ENCODE measurements at places on chromosomes 3 and 15.
A peak's percentile ranks its signal among the peaks of the same experiment; 100 is the strongest.

- no peak for DNase-seq
Observed at GRCh38 chr3:27423463-27423862, 54.3 kb upstream of the NEK10 start.

GRCh38 chr3:29758434-29759322, 477.8 kb downstream of the RBMS3 start:
- no peak for DNase-seq

GRCh38 chr3:181906338-181906737, 194.6 kb downstream of the SOX2 start:
- DNase-seq = no peak

DNA sequence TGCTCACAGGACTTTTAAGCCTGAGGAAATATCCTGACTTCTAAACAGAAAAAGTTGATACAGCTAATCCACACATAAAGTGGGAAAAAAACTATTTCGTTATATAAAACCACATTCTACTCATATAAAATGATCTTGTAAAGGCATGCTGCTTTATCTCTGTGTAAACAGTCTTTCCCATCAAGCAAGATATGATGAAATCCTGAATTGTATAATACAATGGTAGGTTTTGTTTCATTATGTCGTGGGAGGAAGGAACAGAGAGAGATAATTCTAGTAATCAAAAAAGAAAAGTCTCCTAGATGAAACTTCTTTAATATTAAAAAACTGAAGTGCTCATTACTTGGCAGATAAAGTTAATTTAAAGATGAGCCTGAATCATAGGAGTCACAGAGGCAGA, 92.6 kb upstream of the SNTN start:
- no peak for DNase-seq

- DNase-seq = no peak
Observed at GRCh38 chr3:28326458-28326926, 22.0 kb upstream of the ZCWPW2 start.

DNA sequence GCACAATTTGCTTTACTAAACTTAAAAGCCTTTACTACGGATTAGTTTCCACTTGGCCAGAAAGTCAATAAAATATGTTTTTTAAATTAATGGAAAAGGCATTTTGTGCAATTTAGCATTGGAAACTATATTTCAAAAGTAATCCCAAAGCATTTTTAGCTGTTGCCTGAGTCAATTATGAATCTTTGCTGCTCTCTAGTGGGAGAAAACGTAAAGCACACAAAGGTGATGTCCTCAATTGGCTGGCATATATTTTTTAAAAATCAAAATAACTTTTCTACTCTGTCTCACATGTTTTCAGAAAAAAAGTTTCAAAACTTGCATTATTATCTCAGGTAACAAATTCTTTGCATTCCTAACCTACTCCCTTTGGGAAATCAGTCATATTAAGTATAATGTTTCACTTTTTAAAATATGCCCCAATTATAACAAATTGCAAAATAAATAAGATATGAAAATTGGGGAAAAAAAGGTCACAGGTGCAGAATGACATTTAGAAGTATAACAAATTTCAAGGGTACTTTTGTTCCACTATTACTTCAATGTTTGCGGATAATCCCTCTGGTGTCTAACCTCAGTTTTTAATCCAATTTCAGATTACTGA, 47.2 kb upstream of the TEX55 start:
- no peak for DNase-seq

DNA sequence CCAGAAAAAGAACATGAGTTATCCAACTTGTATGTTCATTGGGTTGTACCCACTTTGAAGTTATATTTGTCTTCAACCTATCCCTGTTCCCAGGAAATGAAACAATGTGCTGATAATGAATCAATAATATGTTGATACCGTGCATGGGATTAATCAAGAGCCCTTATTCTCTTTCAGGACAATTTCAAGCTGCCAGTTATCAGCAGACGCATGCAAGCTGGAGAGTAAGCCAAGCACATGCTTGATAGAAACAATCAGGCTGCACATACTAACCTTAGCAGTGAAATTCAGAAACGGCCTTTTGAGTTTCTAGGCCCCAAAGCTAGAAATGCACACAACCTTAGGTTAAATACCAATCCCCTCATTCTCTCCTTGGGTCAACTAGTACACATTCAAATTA, 480.4 kb upstream of the AGTR1 start:
- DNase-seq = no peak

GRCh38 chr3:19016851-19017250, 131.5 kb upstream of the KCNH8 start:
- DNase-seq = no peak

DNA sequence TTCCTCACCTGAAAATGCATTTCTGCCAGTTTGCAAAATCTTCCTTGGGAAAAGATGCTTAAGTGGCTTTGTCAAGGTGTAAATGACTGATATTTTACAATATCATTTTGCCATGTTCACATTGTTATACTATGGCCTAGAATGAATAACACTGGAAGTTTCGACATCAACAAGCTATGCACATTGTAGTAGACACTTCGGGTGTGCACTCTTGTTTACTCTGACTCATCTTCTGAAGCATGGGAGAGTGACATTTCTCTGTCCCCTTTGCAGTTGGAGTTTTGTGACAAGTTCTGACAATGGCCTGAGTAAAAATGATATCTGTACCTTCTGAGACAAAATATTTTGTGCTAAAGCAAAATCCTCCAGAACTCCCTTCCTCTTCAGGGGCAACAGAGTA, 567.0 kb upstream of the RGMA start:
- no peak for DNase-seq

GRCh38 chr3:36918050-36918449, 26.8 kb downstream of the TRANK1 start:
- no peak for DNase-seq

DNA sequence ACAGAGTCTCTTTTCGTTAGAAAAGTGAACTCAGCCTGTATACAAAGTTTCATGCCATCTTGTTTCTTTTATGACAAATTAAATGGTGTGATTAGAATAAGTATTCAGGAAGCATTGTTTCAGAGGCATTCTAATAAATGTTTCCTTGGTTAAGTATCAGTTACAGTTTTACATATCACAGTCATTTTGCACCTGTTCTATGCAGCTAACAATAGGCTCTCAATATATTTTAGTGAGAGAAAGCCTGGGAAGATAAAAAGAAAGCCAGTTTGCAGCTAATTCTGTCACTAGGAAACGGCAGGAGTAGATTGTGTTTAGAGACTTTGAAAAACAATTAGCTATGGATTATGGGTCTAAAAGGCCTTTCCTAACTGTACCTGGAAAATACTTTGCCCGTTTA, 252.8 kb downstream of the ZIC1 start:
- DNase-seq = no peak

DNA sequence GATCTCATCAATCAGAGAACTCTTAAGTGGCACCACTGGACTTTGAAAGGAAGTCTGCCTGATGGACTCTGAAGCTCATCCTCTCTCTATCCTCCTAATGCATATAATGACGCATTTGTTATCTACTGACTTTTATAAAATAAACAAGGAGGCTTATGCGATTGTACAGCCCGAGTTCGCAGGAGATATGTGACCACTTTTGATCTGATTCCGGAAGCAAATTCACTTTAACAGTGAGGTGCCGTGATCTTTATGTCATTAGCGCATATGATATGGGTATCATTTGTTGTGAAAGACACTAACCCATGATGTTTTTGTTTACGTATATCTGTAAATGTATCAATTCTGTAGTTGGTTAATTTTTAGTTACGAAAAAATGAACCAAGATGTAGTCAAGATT, 427 bp upstream of the RNF111 start:
- DNase-seq = no peak

DNA sequence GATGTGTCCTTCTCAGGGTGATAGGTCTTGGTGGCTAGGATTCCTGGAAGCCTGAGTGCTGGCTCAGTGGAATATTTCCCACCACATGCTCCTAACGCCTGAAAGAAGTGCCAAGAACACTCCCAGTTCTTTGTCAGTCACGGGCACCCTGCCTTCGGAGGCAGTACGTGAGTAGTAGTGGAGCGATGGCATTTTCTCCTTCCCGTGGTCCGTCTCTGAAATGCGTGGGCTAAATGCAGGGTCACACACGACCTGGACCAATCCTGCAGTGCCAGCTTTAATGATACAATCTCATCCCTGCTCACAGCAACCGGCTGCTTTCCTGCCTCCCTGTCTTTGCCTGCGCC, 14.5 kb downstream of the H1-8 start:
- peak; percentile 45 for DNase-seq

DNA sequence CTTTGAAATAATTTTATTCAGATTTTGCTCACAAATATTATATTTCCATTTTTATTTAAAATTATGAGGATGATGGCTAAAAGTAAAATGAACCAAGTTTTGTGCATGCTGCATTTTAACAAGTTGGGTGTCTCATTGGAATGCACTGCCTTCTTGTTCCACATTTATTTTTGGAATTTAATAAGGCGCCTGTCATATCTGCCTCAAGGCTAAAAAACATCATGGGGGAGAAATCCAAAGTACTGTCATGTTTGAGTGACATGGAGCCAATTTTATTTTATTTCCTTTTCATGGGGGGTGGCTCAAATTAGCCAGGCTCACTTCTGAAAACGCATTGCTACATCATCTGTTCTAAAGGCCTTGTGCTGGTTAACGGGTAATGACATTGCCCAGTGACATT, 205.1 kb downstream of the ROBO2 start:
- no peak for DNase-seq

- no peak for DNase-seq
Observed at GRCh38 chr15:82670699-82671098, 23.5 kb upstream of the CPEB1 start.

DNA sequence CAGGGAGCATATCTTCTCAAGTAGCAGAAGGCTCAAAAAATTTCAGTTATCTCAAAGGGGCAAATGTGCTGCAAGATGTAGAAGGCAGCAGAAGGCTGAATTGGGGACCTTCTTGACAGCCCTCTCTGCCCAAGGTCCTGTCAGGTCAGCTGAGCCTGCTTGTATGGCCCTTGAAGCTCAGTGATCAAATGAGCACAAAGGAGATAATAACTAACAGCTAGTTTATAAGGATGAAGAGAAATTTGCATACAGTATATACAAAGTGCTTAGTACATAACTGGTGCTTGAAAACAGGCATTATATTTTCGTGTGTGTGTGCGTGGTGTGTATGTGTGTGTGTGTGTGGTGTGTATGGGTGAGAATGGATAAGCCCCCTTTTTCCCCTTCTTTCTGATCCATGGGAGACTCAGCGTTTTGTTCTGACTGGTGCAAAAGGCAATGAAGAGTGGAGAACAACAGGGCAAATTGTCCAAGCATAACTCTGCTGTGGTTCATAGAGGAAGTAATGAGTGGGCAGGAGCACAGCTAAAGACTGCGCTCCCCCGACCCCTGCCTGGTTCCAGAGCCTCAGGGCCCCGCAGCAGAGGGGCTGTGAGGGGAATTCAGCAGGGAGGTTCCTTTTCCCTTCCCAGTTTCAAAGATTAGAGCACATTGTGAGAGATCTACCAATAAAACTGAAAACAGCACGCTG, 356.8 kb upstream of the NR2F2 start:
- DNase-seq = no peak

DNA sequence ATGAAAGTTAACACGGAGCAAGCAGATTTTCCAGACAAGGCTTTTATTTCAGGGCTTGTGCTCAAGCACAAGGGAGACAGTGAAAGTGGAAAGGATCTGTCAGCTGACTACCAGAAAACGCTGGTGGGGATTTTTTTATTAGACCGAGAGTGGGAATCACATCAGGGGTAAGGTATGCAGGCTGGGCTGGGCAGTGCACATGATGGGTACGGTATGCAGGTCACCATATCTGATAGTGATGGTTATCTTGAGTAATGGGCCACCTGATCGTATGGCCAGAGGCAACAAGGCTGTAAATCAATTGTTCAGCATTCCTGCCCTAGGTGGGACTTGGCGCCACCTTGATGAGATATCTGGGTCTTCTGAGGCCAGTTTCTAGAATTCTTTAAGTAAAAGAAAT, 36.9 kb upstream of the PIAS1 start:
- DNase-seq = no peak

GRCh38 chr3:37742574-37743212, 119.0 kb upstream of the CTDSPL start:
- DNase-seq = no peak

- DNase-seq = no peak
Observed at GRCh38 chr3:46756642-46757041, 39.0 kb upstream of the PRSS50 start.

GRCh38 chr3:64195789-64196188, 29.5 kb downstream of the PRICKLE2 start:
- DNase-seq = no peak

DNA sequence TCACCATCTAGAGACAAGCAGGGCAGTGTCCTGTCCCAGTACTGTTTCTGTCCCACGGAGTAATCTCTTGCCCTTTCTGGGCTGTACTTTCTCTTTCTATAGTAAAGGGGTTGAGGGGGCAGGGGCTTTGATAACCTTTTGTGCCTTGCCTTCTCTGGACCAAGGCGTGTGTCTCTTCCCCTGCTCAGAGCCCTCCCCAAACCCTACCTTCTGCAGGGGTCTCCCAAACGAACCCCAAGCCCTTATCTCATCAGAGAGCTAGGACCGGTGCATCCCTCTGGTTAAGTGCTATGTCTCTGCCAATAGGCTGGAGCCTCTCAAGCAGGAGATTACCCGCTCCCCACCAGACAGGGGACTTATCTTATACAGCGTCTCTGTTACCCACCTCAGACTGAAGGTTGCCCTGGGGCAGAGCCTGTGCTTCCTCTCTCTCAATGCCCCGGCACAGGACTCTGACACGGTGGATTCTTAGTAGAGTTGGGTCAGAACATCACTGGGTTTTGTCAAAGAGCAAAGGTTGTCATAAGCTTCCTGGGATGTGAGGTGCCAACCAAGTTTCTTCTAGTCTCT, 2.9 kb downstream of the PLEKHO2 start:
- no peak for DNase-seq

- DNase-seq = no peak
Observed at GRCh38 chr3:124177071-124177470, 185.1 kb upstream of the ROPN1 start.

GRCh38 chr15:36925653-36926426, 174.5 kb downstream of the MEIS2 start:
- no peak for DNase-seq

- no peak for DNase-seq
Observed at GRCh38 chr3:10398341-10398740, 77.4 kb upstream of the SEC13 start.

GRCh38 chr3:194930377-194931204, 244.9 kb downstream of the FAM43A start:
- peak; percentile 54 for DNase-seq

DNA sequence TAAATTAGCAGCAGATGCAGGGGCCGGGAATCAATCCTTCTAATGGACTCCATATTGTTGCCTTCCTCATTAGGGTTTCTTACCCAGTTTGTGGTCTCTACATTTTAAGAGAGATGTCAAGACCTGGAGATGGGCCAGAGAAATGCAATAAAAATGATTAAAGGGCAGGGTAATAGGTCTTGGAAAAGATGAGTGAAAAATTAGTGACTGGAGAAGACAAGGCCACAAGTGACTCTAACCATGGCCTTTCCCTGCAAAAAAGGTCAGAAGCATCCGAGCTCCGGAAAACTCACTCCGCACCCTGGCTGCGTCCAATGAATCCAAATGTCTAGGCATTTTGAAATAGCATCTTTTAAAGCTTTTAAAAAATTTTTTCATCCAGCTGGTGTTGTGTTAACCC, 152.8 kb downstream of the ARRDC4 start:
- DNase-seq = no peak

Data from psoas muscle (tissue), 8 donors.